ENCODE measurements at places on chromosomes 12 and 14. TPM values are rescaled to one million over a fixed set of nuclear protein-coding genes. Genes with fewer than 3 reads are reported as not detected.

Gene LRP1
- 145 TPM for total RNA-seq

Gene DDX24
- total RNA-seq, result 150 TPM

Gene HOXC13
- not detected for total RNA-seq

Gene SPX
- 0.16 TPM for total RNA-seq

Gene TAS2R9
- total RNA-seq, result not detected

Gene WSCD2
- total RNA-seq, result 0.58 TPM

Gene RNASE3
- not detected for total RNA-seq

Gene TTC9
- total RNA-seq, result 34.2 TPM

Gene OR4K1
- total RNA-seq, result not detected

Gene SERPINA12
- total RNA-seq, result not detected

Gene PPM1H
- total RNA-seq, result 41.3 TPM

Gene PTPRR
- 1.6 TPM for total RNA-seq

Gene PRH2
- not detected for total RNA-seq

Gene TAS2R8
- total RNA-seq, result not detected

Gene NPFF
- total RNA-seq, result 0.69 TPM

Gene PSEN1
- total RNA-seq, result 38.7 TPM

DNA sequence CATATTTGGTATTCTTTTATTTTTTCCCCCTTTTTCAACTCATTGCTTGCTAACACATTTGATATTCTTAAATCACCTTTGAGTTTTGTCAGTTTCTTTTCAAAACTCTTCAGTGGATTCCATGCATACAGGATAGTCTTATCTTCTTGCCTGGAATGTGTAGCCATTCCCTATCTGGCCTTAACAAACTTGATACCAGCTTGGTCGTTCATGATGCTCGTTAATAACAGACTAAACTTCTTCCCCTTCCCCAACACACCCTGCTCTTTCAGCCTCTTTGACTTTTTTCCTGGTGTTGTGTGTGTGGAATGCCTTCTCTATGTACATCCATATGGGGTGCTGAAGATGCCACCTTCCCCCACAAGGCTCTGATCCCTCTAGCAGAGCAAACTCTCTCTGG lies 17.7 kb upstream of the CALM1 start:
- no peaks in the 10 kb centered on the region for H3K27me3 ChIP-seq
- H3K4me3 ChIP-seq, result no peak overlapping the region
- peaks cover 12% of the 10 kb centered on the region for H3K4me1 ChIP-seq
- no peaks in the 10 kb centered on the region for H3K36me3 ChIP-seq
- no peak for DNase-seq
- no peak overlapping the region for H3K27ac ChIP-seq

GRCh38 chr12:126189856-126190255 lies 1124.6 kb downstream of the AACS start:
- no peak for DNase-seq
- no peaks in the 10 kb centered on the region for H3K4me1 ChIP-seq
- H3K36me3 ChIP-seq, result no peaks in the 10 kb centered on the region
- H3K27ac ChIP-seq, result no peak overlapping the region

- no peaks in the 10 kb centered on the region for H3K36me3 ChIP-seq
- H3K27ac ChIP-seq, result no peak overlapping the region
Observed at GRCh38 chr12:113422886-113423669, 898 bp downstream of the SDSL start.

DNA sequence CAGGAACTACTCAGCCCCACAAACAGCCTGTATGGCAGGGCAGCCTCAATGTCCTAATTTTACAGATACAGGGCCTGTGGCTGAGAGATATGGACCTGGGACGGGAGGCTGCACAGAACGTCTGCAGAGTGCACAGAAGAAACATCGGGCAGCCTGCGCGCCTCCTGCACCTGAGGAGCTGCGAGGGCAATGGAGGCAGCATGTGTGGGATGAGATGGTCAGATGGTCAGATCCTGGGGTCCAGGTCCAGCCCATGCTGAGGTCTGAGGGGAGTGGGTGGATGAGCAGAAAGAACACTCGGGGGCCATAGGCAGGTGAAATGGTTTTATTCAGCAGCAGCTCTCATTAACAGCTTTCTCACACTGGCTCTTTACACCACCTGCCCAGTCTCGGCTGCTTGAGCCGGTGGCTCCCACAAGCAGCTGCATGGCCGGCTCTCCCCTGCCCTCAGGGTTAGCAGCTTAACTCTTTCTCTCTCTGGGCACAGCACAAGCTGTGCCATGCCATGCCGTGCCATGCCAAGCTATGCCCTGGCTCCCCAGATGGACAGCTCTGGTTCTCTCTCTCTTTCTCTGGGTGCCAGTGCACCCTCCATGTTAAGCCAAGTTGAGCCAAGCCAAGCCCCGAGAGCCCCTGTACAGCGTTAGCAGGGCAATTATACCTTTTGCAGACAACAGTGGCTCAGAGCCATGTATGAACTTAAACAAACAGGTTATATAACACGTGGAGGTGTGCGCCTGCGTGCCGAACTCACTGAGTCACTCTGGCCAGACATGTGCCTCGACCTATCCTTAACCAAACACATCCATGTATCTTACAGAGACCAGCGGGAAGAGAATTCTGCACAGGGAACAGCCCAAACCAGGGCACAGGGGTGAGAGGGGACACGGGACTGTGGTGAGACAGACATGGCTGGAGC lies 47.6 kb downstream of the RIMBP2 start:
- no peaks in the 10 kb centered on the region for H3K36me3 ChIP-seq
- no peak for DNase-seq
- no peaks in the 10 kb centered on the region for H3K4me1 ChIP-seq
- H3K27ac ChIP-seq, result no peak overlapping the region
- H3K27me3 ChIP-seq, result no peaks in the 10 kb centered on the region

DNA sequence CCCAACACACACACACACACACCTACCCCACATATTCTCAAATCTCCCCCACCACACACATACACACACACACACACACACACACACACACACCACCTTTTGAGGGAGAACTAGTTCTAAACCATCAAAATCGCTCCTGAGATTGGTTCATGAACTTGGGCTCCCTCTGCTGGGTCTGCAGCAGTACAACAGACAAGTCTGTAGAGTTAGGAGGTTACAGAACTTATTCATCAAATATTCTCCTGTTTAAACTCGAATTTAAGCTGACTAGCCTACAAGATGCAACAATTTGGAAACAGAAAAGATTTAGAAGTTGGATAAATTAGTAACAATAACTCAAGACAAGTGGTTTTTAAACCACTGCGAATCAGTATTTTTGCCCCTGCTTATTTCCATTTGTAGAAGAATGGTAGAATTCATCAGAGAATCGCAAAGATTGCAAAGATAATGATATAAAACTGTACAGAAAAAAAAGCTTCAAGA lies 136.4 kb upstream of the USP15 start:
- no peaks in the 10 kb centered on the region for H3K36me3 ChIP-seq
- H3K27me3 ChIP-seq, result no peaks in the 10 kb centered on the region
- H3K27ac ChIP-seq, result no peak overlapping the region
- DNase-seq, result peak; percentile 84
- H3K4me1 ChIP-seq, result no peaks in the 10 kb centered on the region

DNA sequence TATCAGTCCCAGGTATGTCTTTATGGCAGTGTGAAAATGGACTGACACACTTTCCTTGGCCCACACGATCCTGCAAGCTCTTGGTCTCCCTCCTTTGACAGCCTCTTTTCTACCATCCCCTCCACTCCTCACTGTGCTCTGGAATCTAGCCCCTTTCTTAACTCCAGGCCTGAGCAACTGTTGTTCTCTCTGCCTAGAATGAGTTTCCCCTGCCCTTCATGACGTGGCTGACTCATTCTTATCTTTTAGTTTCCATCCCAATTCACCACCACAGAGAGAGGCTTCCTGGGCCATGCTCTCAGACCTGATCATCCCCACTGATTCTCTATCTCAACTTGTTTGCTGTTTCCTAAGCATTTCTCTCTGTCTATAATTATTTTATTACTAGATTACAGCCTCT lies 157.4 kb upstream of the HMGA2 start:
- no peak overlapping the region for H3K27ac ChIP-seq
- H3K4me3 ChIP-seq, result no peak overlapping the region
- H3K36me3 ChIP-seq, result no peaks in the 10 kb centered on the region
- H3K27me3 ChIP-seq, result no peaks in the 10 kb centered on the region
- no peak for DNase-seq

GRCh38 chr12:117202033-117202432 lies 11.8 kb upstream of the FBXO21 start:
- H3K27me3 ChIP-seq, result no peaks in the 10 kb centered on the region
- no peak overlapping the region for H3K27ac ChIP-seq
- DNase-seq, result no peak

GRCh38 chr14:92263681-92264080 lies 59.3 kb upstream of the SLC24A4 start:
- DNase-seq, result no peak
- no peaks in the 10 kb centered on the region for H3K4me1 ChIP-seq
- no peak overlapping the region for H3K4me3 ChIP-seq
- H3K36me3 ChIP-seq, result no peaks in the 10 kb centered on the region

DNA sequence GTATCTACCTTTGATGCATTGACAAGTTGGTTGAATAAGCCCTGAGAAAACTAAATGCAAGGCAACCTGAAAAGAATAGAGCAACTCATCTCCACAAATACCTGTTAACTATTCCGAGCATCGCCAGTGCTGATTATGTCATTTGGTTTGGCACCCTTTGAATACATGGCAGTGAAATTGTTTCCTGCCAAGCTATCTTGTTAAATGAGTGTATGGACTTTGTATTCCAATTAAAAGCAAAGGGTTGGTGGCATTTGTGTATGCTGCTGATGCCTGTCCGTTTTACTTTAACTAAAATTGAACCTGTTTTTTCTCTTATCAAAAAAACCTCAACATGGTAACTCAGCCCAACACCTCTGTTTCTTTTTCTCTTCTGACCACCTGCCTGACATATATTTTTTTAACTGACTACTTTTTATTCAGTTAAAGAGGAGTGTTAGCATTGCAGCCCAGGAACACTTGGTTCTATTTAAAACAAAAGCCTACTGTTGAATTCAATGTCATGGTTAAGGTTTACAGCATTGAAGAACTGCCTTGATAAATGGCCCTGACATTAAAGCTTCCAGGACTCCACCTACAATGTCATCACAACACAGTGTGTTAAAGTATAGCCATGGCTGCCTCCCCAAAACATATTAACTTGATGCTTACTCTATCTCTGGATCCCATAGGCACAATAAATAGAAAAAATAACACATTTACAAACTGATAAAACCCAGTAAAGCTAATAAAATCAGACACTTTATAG lies 838.3 kb upstream of the NOVA1 start:
- no peak overlapping the region for H3K27ac ChIP-seq
- H3K27me3 ChIP-seq, result no peaks in the 10 kb centered on the region
- H3K4me3 ChIP-seq, result no peak overlapping the region
- no peaks in the 10 kb centered on the region for H3K4me1 ChIP-seq
- H3K36me3 ChIP-seq, result no peaks in the 10 kb centered on the region
- no peak for DNase-seq

DNA sequence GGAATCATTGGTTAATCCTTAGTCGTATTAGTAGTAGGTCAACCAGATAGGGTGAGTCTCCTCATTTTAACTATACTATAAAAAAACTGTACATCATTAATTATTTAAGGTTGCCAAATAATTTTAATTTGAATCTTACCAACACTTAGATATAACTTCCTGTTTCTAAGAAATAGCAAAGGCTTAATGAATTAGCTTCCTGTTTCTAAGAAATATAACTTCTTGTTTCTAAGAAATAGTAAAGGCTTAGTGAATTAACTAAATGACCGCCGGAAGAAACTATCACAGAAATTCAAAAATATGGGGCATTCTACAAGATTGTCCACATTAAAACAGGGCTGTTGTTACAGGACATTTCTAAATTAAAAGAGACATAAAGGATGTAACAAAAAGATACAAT lies 392.9 kb upstream of the FOXG1 start:
- H3K27me3 ChIP-seq, result no peaks in the 10 kb centered on the region
- DNase-seq, result no peak
- H3K27ac ChIP-seq, result no peak overlapping the region
- H3K36me3 ChIP-seq, result no peaks in the 10 kb centered on the region
- H3K4me3 ChIP-seq, result no peak overlapping the region

GRCh38 chr12:96503976-96504375 lies 14.6 kb downstream of the CFAP54 start:
- DNase-seq, result no peak
- no peaks in the 10 kb centered on the region for H3K27me3 ChIP-seq
- H3K27ac ChIP-seq, result no peak overlapping the region
- H3K36me3 ChIP-seq, result no peaks in the 10 kb centered on the region
- H3K4me1 ChIP-seq, result no peaks in the 10 kb centered on the region

GRCh38 chr12:40157336-40157735 lies 51.5 kb upstream of the SLC2A13 start:
- H3K27ac ChIP-seq, result no peak overlapping the region
- H3K27me3 ChIP-seq, result no peaks in the 10 kb centered on the region
- H3K4me1 ChIP-seq, result no peaks in the 10 kb centered on the region
- H3K4me3 ChIP-seq, result no peak overlapping the region
- H3K36me3 ChIP-seq, result no peaks in the 10 kb centered on the region
- DNase-seq, result no peak

GRCh38 chr14:70029296-70030132 lies 150.3 kb downstream of the SMOC1 start:
- no peak overlapping the region for H3K4me3 ChIP-seq
- 0 out of 2 replicates have a peak, but pooled peaks cover 6% of the 10 kb centered on the region for H3K4me1 ChIP-seq
- DNase-seq, result no peak
- no peak overlapping the region for H3K27ac ChIP-seq

GRCh38 chr12:98745578-98746391 lies 100.7 kb downstream of the APAF1 start:
- peaks cover 27% of the 10 kb centered on the region for H3K27me3 ChIP-seq
- peak; percentile 57 for DNase-seq
- no peak overlapping the region for H3K27ac ChIP-seq
- no peaks in the 10 kb centered on the region for H3K36me3 ChIP-seq
- peak overlapping the region; percentile 80 for H3K4me3 ChIP-seq

GRCh38 chr12:70736351-70737133 lies 99.3 kb upstream of the PTPRB start:
- no peaks in the 10 kb centered on the region for H3K27me3 ChIP-seq
- H3K27ac ChIP-seq, result no peak overlapping the region
- H3K36me3 ChIP-seq, result no peaks in the 10 kb centered on the region
- no peak for DNase-seq

GRCh38 chr12:99147130-99147529 lies 500.4 kb upstream of the GARIN6 start:
- no peaks in the 10 kb centered on the region for H3K27me3 ChIP-seq
- no peak overlapping the region for H3K4me3 ChIP-seq
- no peak for DNase-seq
- no peaks in the 10 kb centered on the region for H3K4me1 ChIP-seq
- no peaks in the 10 kb centered on the region for H3K36me3 ChIP-seq
- H3K27ac ChIP-seq, result no peak overlapping the region

DNA sequence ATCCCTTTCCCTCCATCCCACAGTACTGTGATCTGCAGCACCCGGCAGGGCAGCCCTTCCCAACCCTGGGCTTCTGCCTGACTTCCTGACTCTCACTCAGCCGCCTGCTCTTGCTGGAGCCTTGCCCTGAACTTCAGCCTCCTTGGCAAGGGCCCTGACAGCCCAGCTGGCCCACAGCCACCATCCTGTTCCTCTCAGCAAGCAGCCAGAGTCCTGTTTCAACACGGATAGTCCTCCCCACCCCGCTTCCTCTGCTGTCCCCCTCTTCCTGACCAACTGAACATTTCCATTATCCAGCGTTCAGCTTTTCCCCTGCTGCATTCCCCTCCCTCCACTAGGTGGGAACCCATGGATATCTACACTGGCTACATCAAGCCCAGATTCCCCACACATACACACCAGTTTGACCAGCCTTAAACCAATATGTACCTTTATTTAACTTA lies 74.0 kb upstream of the MDM1 start:
- no peak overlapping the region for H3K27ac ChIP-seq
- no peaks in the 10 kb centered on the region for H3K4me1 ChIP-seq
- peak; percentile 52 for DNase-seq
- H3K4me3 ChIP-seq, result no peak overlapping the region
- H3K27me3 ChIP-seq, result no peaks in the 10 kb centered on the region
- H3K36me3 ChIP-seq, result no peaks in the 10 kb centered on the region

- no peaks in the 10 kb centered on the region for H3K36me3 ChIP-seq
- no peaks in the 10 kb centered on the region for H3K4me1 ChIP-seq
- peak; percentile 74 for DNase-seq
- H3K27ac ChIP-seq, result no peak overlapping the region
- no peak overlapping the region for H3K4me3 ChIP-seq
Observed at GRCh38 chr14:25833341-25834126, 764.3 kb downstream of the NOVA1 start.

All from GM23338 (cell line).